ENCODE measurements at places on chromosomes 1 and 21. TPM values are rescaled to one million over a fixed set of nuclear protein-coding genes. Genes with fewer than 3 reads are reported as not detected.
A peak's percentile ranks its signal among the peaks of the same experiment; 100 is the strongest.

Gene GIPC2
- total RNA-seq: 2.9 TPM

GRCh38 chr1:234901491-234902049 is 227.1 kb downstream of the TOMM20 start:
- DNase-seq: no peak
- H3K4me3 ChIP-seq: no peak overlapping the region
- no peaks in the 10 kb centered on the region for H3K36me3 ChIP-seq
- peaks cover 16% of the 10 kb centered on the region for H3K4me1 ChIP-seq
- peaks cover 10% of the 10 kb centered on the region for H3K27me3 ChIP-seq
- peak overlapping the region; percentile 85 for H3K27ac ChIP-seq

DNA sequence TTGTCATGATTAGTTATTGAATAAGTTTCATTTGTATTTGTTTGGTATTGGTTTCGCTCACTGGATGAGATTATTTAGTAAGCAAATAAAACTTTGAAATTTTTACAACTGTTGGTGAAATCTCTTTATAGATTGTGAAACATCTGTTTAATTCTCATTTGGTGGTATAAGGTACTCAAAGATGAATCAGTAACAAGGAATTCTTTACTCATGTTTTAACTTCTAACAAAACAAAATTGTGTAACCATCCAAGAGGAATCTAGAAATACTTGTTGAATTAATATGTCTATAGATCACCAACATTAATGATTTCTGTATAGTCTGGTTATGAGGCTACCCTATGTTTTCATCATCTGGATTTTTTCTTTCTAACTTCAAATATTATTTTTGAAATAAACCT is 62.8 kb upstream of the USP25 start:
- H3K4me1 ChIP-seq: no peaks in the 10 kb centered on the region
- H3K4me3 ChIP-seq: no peak overlapping the region
- DNase-seq: no peak
- no peak overlapping the region for H3K27ac ChIP-seq

DNA sequence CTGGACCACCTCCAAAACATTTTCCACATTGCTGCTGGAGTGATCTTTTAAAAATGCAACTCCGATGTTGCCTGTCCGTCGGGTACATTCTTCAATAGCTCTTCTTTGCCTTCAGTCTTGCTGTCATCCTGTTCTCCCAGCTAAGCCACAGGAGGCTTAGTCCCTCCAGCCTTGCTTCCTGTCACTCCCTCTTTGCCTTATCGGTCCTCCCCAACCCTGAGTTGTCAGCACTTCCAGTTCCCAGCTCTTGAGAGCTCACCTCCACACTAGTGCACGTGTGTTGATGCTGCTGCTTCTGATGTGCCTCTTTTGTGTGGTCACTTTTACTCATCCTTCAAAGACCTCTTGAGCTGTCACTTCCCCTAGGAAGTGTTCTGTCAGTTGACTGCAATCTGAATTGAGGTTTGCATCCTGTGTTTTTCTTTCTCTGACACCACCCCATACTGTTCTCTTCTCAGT is 15.3 kb downstream of the UCK2 start:
- H3K27me3 ChIP-seq: peaks cover 3% of the 10 kb centered on the region
- H3K4me1 ChIP-seq: peaks cover 43% of the 10 kb centered on the region

Gene ATAD3C
- 2.9 TPM for total RNA-seq

Gene GJA5
- total RNA-seq: 189 TPM

- H3K27me3 ChIP-seq: no peaks in the 10 kb centered on the region
- peaks cover 5% of the 10 kb centered on the region for H3K4me1 ChIP-seq
- no peak for DNase-seq
- no peak overlapping the region for H3K4me3 ChIP-seq
- H3K36me3 ChIP-seq: no peaks in the 10 kb centered on the region
These were observed 22.0 kb downstream of the GFI1 start for GRCh38 chr1:92464588-92465255.

- no peak for DNase-seq
- H3K27me3 ChIP-seq: no peaks in the 10 kb centered on the region
- no peak overlapping the region for H3K4me3 ChIP-seq
These were observed 2151.6 kb downstream of the MRPL39 start for GRCh38 chr21:23455676-23456075.

GRCh38 chr1:81414488-81415015 is 386.2 kb upstream of the ADGRL2 start:
- H3K4me1 ChIP-seq: peaks cover 11% of the 10 kb centered on the region

Gene TAS1R1
- not detected for total RNA-seq

Gene ATAD3B
- 27.2 TPM for total RNA-seq
